Hippocampal formation (tissue), 2 donors: ENCODE measurements at places on chromosomes 2 and 18.

GRCh38 chr2:150376553-150377335 lies 110.7 kb downstream of the RND3 start:
- no peak for DNase-seq

DNA sequence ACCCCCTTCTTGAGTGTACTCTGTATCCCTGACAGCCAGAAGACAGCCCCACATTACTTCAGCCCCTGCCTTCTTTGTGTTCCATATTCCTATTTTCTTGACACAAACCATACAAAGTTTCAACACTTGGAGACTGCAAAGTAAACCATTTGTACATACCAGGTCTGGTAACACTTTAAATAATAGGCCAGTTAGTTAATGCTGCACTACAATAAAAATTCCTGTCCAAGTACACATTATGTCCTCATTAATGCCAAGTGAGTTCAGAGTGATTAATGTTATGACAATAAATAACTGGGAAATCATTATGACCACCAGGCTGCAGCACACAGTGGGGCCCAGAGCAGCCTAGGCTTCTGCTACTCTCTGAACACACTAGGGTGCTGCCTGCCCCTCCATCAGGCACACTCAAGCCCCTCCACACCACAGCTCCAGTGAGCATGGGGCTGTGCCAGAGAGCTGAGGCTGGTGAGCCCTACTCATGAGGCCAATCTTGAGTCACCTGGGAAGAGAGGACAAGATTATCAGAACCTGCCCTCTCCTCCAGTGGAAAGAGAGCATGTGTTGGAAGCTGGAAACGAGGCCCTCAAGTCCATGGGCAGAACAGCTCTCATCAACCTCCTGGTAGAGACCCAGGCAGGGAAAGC lies 138.7 kb downstream of the TTC32 start:
- no peak for DNase-seq

DNA sequence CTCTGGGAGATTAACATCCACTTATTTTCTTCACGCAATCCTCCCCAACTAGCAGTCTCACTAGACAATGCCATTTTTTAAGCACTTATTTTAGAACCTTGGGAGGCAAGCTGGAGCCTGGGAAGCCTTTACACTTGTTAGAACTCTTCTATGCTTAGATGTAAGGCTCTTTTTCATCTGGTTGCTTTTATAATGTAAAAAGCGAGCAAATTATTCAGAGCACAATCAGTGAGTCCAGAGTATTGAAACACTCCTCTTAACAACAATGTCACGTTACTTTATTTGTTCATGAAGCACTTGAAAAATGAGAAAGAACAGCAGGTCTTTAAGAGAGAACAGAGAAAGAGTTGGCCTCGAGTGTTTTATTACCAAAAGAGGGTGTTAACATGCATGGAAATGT lies 84.1 kb upstream of the SLC8A1 start:
- no peak for DNase-seq

DNA sequence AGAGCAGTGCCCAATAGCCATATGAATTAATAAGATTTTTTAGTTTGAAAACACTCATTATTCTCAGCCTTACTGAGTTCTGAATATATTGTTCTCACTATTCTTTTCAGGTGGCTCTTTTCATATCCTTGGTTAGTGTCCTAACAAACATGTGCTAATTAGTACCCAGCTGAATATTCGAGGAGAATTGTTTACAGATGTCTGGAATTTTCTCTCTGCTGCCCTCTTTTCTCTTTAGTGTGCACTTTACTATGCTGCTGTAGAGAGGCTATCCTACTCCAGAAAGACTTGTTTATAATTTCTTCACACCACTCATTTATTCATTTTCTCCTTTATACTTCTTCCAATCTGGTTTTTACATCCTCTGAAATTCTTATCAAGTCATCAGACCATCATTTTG lies 405.3 kb downstream of the SPAG16 start:
- DNase-seq, result no peak

DNA sequence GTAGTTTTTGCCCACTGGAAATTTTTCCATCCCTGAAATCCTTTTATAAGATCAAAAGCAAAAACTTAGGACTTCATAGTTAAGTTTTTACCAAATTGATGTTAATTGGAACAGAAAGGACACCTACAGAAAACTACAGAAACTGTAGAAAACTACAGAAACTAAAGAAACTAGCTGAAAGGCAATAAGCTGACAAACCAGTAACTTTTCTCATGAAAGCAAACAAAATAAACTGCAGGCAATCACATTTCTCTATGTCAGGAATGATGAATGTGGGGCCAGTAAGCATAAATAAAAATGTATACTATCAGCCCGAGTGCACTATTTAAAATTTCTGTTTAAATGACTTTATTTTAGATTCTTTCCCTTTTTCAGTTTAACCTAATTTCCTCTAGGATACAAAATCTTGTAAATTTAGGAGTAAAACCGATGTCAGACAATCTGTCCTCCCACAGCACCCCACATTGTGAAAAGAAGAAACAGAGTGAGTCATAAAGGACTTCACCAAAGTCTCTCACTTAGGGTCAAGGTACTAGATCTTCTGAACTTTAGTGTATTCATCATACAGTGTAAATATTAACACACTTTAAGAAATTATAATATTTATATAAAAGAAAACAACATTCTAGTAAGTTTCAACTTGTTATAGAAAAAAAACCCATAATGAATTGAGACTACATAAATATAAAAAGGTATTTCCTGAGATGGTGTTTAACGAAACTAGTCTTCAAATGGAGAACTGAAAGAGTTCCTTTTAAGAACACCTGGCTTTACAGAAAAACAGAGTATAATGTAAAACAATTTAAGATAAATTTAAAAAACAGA lies 46.6 kb downstream of the USP40 start:
- no peak for DNase-seq
